Natural killer cell treated with Interleukin-12 subunit alpha and Interleukin-12 subunit beta and Interleukin-15 and Interleukin-18, amount 100 ng/mL, for 72 hours (primary cell): ENCODE measurements at places on chromosomes 3 and 15. TPM values are rescaled to one million over a fixed set of nuclear protein-coding genes. Genes with fewer than 3 reads are reported as not detected.
A peak's percentile ranks its signal among the peaks of the same experiment; 100 is the strongest.

The RYK gene
- 20.8 TPM for total RNA-seq

The ABHD14A gene
- 13.1 TPM for total RNA-seq

The CPNE9 gene
- total RNA-seq: 0.29 TPM

- DNase-seq: peak; percentile 54
Observed at GRCh38 chr15:99438691-99439523, 126.9 kb upstream of the MEF2A start.

DNA sequence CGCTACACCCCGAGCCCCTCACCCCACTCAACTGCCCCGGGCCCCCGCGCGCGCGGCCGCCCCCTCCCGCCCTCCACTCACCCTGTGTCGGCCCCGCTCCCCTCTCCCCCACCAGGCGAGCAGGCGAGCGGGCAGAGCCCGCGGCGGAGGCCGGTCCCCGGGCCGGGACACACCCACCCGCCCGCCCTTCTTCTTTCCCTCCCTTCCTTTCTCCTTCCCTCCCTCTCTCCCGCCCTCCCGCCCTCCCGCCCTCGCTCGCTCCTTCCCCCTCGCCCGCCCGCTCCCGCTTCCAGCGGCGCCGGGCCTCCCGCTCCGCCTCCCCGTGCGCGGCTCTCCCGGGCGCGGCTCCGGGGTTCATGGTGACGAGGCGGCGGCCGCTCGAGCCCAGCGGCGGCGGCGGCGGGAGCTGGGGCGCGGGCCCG, at the start of gene CTDSPL:
Gene CTDSPL (plus strand): TSS at position 261 of the 422 bp plus-strand sequence. CDS start 320 bp downstream, outside the sequence.
- no peak for DNase-seq

DNA sequence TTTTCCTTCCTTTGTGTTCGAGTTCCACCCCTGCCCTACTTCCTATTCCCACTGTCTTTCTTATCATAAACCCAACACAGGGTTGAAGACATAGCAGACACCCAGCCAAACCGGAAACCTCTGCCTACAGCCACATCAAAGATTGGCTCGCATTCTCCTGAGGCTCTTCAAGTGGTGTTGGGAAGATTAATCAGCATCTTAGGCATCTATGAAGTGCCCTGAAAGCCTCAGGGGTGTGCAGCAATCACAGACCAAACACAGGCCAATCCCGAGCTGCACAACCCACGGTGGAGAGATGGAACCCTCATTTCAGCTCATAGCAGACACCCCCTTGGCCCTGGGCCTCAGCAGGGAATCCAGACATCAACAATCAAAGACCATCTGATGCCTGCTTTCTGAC, 255.9 kb downstream of the XXYLT1 start:
- DNase-seq: no peak

- no peak for DNase-seq
Observed at GRCh38 chr3:32544894-32545293, 25.8 kb downstream of the DYNC1LI1 start.

DNA sequence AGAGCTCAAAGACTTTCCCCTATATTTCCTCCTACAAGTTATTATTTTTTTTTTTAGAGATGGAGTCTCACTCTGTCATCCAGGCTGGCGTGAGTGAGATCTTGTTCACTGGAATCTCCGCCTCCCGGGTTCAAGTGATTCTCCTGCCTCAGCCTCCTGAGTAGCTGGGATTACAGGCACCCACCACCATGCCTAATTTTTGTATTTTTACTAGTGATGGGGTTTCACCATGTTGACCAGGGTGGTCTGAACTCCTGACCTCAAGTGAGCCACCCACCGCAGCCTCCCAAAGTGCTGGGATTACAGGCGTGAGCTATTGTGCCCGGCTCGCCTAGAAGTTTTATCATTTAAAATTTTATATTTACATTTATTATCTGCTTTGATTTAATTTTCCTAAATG, 5.9 kb downstream of the AKAP13 start:
- DNase-seq: no peak

DNA sequence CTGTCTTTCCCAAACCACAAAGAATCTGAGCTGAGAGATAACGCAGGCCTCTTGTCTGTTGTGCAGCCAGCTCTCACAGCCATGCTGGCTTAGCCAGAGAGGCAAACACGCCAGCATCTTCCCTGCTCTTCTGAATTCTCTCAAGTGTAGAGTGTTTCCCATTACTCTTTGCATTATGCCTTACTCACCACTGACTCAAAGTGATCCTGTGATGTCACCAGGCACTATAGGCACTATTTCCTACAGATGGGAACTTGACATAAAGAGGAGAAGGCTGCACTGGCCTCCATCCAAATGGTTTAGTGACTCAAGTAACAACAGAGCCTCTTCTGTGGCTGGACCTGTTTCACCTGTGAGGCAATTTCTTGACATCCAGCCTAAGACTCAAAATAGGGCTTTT, 44.4 kb downstream of the PDZRN3 start:
- no peak for DNase-seq

GRCh38 chr3:138197524-138197923, 10.4 kb downstream of the ARMC8 start:
- no peak for DNase-seq

- no peak for DNase-seq
Observed at GRCh38 chr15:82044373-82045178, 1.2 kb downstream of the MEX3B start.

DNA sequence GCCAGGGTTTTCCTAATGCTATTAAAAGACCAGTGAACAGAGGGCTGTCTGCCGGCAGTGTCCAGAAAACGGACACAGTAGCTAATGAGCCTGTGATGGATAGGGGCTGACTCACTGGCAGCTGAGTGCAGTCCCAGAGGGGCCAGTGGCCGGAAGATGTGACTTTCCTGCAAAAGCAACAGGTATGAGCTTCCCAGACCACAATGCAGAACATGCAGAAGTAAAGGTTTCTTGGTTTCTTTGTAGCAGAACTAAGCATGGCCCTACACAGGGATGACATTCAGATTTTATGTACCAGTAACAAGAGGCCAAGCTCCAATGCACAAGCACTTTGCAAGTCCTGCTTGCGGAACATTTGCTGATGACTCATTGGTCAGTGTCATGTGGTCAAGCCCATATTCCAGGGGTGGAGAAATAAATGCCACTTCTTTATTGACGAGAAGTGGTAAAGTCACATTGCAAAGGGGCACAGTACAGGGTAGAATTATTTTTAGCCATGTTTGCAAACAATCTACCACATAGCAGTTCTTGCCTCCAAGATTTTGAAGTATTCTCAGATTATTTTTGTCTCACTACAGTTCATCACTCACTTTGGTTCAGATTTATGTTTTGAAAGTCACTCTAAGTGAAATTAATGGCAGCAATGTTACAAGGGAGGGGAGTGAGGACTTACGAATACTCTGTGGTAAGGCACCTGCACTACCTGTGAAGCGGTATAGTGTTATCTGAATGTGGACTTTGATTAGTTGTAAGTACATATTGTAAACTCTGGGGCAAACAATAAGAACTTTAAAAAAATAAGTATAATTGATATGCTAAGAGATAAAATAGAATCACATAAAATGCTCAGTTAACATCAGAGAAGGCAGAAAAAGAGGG, 263.3 kb downstream of the ABHD5 start:
- no peak for DNase-seq
